ENCODE measurements at places on chromosomes 6 and 20.
A peak's percentile ranks its signal among the peaks of the same experiment; 100 is the strongest.

DNA sequence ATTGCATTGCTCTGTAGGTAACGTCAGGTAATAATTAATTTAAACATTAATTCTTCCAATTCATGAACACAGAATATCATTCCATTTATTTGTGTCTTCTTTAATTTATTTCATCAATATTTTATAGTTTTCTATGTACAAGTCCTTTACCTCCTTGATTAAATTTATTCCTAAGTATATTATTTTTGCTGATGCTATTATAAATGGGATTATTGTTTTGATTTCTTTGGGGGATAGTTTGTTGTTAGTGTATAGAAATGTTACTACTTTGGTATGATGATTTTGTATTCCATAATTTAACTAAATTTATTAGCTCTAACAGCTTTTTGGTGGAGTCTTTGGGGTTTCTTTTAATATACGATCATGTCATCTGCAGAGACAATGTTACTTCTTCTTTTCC lies 44.7 kb upstream of the CCND3 start:
- no peak for DNase-seq

GRCh38 chr6:141752677-141753076 lies 380.0 kb upstream of the GJE1 start:
- no peak for DNase-seq

GRCh38 chr20:15563836-15564235 lies 1009.4 kb downstream of the KIF16B start:
- DNase-seq = no peak

- DNase-seq = no peak
Observed at GRCh38 chr6:139820210-139820609, 445.8 kb upstream of the CITED2 start.

GRCh38 chr6:23097566-23097965 lies 528.2 kb downstream of the HDGFL1 start:
- no peak for DNase-seq

GRCh38 chr6:46412662-46413061 lies 78.6 kb downstream of the RCAN2 start:
- no peak for DNase-seq

DNA sequence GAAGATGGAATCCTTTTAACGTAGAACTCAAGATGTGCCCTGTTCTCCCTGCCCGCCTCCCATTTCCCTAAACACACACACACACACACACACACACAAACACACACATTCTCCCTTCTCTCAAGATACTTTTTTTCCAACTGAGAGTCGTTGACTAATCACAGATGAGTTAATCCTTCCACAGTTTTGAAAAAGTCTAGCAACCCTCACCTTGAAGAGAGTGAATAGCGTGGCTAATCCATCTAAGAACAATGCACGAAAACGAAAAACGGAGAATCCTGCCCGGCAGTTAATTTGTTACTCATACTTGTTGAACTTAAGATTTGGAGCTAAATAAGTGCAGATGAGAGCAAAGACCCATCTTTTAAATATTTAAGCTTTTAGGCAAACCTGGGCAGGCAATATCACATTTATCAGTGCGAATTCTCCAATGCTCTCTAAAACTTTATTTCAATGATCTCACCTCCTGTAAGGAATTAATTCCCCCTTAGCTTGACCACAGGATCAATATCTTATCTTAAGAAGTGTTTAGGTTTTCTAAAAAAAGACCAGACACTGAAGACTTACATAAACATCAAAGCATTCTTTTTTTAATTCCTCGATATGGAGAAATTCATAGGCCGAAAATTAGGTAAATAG lies 1.1 kb downstream of the AGPAT4 start:
- DNase-seq = no peak

DNA sequence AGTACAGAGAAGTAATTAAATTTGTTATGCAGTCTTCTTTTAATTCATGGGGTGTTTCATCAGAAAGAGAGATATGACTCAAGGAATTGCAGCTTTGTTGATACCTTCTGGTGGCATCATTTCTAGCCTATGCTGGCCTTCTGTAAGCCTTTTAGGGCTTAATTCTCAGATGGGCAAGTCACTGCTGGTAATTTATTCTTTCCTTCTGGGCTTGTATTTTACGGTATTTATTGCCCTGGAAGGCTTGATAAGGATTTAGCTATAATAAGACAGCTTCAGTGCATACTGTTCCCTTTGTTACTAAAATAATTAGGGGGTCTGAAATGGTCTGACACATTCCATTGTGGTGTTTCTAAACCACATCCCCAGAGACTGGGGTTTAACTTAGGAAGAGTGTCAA lies 57.9 kb upstream of the EMILIN3 start:
- no peak for DNase-seq

- no peak for DNase-seq
Observed at GRCh38 chr6:39189915-39190544, 39.2 kb downstream of the KCNK5 start.

DNA sequence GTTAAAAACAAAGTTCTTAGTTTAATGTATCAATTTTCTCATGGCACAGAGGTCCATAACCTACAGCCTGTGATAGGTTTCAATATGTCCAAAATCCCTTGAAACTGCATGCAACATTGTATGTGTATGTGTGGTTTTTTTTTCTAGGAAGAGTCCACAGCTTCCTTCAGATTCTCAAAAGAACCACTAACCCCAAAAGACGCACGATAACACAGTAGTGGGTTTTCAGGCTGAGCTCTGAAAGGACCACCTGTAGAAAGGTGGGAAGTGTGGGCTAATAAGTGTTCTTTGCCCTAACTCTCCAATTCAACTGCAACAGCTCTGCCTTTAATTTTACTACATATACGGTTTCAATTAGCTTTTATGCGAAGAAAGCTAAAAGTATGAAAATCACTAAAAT lies 11.5 kb upstream of the KATNA1 start:
- DNase-seq = no peak

GRCh38 chr6:115668211-115668610 lies 392.5 kb downstream of the FRK start:
- DNase-seq = peak; percentile 8

- DNase-seq = no peak
Observed at GRCh38 chr6:35083507-35083906, 57.6 kb downstream of the TCP11 start.

GRCh38 chr20:62777528-62777830 lies 18.8 kb upstream of the MRGBP start:
- DNase-seq = no peak

- DNase-seq = no peak
Observed at GRCh38 chr20:41318271-41318649, 729 bp upstream of the ZHX3 start.

DNA sequence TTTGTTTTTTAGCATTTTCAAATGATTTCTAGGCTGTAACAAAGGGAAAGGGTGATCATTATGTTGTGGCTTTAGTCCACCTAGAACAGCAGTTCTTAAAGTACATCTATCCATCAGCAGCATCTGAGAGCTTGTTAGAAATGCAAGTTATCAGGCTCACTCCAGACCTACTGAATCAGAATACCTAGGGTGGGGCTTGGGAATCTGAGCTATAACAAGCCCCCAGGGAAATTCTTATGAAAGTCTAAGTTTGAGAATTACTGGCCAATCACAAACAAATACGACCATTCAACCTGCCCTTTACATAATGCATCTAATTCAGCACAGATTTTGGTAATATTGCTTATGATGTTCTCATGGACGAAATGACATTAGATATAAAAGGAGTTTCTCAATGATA lies 123.5 kb downstream of the LAMP5 start:
- no peak for DNase-seq

- no peak for DNase-seq
Observed at GRCh38 chr6:128252341-128253176, 267.8 kb downstream of the PTPRK start.

GRCh38 chr20:51305316-51306052 lies 237.0 kb downstream of the NFATC2 start:
- DNase-seq = no peak

DNA sequence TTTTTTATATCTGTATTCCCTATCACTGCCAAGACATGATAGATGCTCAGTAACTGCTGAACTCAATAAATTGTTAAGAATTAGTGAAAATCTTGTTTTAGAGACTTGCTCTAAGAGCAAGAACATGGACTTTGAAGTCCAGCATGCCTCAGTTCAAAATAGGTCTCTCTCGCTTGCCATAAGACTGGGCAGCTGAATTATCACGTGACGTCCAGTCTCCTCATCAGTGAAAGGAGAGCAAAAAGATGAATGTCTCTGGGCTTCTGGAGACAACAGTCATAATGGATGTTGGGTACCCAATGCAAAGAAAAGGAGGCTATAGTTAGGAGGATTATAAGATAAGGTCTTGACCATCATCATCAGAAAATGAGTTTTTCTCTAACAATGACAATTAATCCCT lies 82.1 kb downstream of the IYD start:
- DNase-seq = no peak

- DNase-seq = no peak
Observed at GRCh38 chr6:110390404-110390803, 25.0 kb downstream of the DDO start.

- no peak for DNase-seq
Observed at GRCh38 chr6:138404666-138405337, 779 bp downstream of the HEBP2 start.

- DNase-seq = no peak
Observed at GRCh38 chr20:40192529-40192928, 496.5 kb downstream of the MAFB start.

GRCh38 chr6:135703007-135703406 lies 148.5 kb upstream of the PDE7B start:
- DNase-seq = no peak
